ENCODE measurements at places on chromosomes 5 and 9.

GRCh38 chr5:129945028-129945427 is 40.8 kb downstream of the CHSY3 start:
- no peak for DNase-seq

GRCh38 chr5:132526290-132526973 is 16.9 kb downstream of the IL5 start:
- peak; percentile 42 for DNase-seq

- no peak for DNase-seq
Measured at GRCh38 chr5:176778921-176779465, 31.4 kb upstream of the UNC5A start.

- no peak for DNase-seq
Measured at GRCh38 chr5:142727735-142728047, 41.8 kb upstream of the FGF1 start.

DNA sequence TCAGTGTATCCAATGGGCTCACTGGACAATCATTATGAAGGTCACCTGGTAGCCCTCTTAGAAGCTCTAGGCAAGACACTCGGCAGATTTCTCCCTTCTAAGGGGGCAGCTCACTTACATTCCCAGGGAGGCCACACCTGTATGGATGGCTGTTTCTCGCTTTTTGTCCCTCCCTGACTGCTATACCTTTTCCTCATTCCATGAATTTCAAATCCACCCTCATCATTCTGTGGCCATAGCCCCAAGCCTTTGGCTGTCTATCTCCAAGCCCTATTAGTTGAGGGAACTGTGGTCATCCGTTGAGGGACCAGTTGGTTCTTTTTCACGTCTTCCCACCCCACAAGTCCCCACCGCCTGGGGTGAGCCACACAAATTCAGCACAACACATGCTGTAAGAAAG is 85.0 kb upstream of the RARS1 start:
- DNase-seq = no peak

- no peak for DNase-seq
Measured at GRCh38 chr5:135335031-135335828, 63.8 kb downstream of the MACROH2A1 start.

DNA sequence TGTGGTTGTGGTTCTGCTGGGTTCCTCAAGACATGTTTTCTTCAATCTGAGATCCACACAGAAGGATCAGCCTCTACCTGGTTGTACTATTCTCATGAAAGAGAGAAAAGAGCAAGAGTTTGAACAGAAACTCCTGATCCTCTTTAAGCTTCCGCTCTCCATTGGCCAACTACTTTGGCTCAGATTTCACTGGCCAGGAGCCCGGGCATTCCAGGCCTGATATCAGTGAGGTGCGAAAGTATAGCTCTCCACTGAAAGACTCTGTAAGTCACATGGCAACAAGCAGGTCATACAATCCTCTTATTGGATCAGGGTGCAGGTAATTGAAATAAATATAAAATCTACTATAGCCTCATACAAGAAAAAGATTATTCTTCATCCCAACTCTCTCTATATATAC is 920.5 kb downstream of the TLE4 start:
- DNase-seq = no peak

- DNase-seq = no peak
Measured at GRCh38 chr9:134937566-134938345, 20.0 kb upstream of the FCN1 start.

GRCh38 chr5:64285188-64286130 is 119.8 kb downstream of the RNF180 start:
- no peak for DNase-seq

DNA sequence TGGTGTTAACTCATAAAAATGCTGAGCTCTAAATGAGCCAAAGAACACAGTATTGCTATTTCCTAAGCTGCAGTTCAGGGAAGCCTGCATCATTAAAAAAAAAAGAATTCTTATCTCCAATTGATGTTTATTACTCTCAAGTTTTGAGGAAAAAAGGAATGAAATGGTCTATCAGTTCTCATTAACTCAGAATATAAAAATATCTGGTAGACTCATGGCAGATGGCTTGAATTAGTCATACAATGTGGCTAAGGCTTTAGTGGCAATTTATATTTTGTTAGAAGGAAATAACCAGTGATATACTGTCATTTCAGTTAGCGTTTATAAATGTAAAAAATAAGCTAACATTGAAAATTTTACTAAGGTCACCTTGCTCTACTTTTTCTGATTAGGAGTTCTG is 1403.4 kb upstream of the C9orf72 start:
- DNase-seq = no peak

DNA sequence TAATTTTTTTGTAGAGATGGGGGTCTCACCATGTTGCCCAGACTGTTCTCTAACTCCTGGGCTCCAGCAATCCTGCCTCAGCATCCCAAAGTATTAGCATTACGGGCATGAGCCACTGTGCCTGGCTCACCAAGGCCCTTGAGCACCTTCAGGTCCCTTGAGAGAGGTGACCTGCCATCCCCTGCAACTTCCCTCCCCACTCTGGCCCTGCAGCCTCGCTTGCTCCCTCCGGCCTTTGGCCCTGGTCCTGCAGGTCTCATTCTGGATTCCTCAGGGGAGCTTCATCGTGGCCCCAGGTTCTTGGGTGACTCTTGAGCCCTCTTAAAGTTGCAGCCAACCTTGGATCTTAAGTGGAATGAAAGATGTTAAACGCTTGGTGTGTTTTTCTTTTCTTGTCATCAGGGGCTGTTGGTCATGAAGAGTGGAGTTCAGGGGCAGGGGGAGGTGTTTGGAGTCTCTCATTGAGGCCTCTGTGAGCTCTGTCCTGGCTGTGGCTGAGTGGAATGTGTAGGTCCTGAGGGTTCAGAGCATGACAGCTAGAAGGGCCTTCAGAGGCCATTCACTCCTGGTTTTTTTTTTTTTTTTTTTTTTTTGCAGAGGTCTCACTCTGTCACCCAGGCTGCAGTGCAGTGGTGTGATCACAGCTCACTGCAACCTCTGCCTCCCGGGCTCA is 33.0 kb downstream of the PPARGC1B start:
- DNase-seq = no peak

GRCh38 chr9:38423973-38424843 is at the start of gene IGFBPL1:
IGFBPL1 (minus strand) TSS chr9:38424454; CDS start chr9:38424424, 30 bp downstream.
- DNase-seq = no peak

GRCh38 chr9:136578626-136578914 is 32.7 kb upstream of the NOTCH1 start:
- DNase-seq = no peak

DNA sequence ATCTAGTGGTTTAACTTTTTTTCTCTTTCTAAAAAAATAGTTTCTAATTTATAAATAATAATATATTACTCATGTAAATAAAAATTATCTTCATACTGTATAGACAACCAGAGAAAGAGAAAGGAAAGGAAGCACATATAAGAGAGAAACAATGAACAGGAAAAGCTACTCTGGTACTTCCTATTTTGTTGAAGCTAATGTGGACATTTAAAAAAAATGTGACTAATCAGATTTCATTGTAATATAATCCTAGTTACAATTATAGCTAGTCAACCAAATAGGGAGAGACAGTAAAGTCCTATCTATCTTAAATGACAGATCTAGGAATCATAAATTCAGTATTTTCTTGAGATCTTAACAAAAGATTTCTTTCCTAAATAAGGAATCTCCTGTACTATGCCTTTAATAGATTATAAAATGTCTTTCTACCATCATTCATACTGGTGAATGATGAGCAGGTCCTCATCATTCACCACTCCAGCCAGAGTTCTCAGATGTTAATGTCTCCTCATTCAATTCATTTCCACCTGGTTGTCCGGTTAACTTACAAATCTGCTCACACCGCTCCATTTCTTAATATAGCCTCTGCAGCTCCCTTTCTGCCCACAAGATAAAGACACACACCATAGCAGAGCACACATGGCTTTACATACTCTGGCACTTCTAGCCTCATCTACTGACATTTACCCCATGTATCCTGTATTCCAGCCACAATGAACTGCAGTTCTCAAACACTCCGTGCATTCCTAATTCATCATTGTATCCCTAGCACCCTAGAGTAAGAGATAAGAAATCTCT is 30.9 kb downstream of the ZFR start:
- no peak for DNase-seq

DNA sequence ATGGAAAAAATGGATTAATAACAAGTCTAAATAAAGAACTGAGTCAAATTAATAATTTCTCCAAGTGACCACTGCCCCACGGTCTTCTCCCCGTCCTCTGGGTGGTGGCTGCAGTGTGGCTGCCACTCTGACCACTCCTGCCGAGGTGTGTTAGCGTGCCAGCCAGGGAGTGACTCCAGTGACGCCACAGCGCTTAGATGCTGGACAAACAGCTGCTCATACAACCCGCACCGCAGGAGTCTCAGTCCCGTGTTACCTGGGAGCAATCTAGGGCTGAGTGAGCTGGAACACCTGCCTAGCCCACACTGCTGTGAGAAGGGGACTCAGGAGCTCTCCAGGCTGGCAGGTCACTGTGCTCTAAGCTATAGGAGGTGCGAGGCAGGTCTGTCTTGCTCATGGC is 10.2 kb downstream of the MAPK9 start:
- DNase-seq = no peak

GRCh38 chr9:113796646-113797426 is 79.3 kb upstream of the ZNF618 start:
- DNase-seq = no peak

- DNase-seq = no peak
Measured at GRCh38 chr5:163947848-163948666, 442.6 kb downstream of the MAT2B start.

DNA sequence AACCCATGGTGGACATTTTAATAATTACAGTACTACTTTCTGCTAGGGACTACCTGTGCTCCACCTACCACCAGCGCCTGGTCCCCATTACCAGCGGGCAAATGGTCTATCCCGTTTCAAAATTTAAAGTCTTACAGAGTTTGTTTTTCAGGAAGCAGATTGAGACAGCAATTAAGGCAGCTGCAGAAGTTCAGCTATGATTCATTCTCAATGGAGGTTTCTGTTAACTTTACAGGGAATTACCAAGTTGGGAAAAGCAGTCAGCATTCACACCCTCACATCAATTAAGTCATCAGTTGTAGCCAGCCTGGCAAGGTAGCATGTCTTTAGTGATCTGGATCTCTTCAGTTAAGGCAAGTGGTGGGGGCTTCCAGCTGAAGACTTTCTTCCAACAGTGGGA is 410.6 kb upstream of the DAB2 start:
- DNase-seq = no peak

GRCh38 chr9:115765060-115765459 is 388.5 kb upstream of the PAPPA start:
- DNase-seq = no peak

DNA sequence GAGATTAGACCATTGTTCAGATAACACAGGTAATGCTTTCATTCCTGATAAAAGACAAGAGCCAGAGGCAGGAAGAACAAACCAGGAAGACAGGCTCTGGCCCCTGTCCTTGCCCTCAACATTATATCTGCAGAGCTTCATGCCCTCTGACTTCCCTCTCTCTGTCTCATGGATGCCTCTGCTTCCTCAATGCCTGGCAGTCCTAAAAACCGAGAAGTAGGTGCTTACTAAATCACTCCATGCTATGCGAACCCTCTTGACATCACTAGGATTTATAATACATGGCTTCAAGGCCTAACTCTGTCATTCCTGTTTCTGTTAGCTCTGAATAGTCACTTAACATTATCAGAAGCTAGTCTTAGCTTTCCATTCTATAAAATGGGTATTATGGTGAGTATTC is 117.8 kb downstream of the TLR4 start:
- no peak for DNase-seq

- DNase-seq = peak; percentile 5
Measured at GRCh38 chr5:135426102-135427082, 20.8 kb downstream of the DCANP1 start.

DNA sequence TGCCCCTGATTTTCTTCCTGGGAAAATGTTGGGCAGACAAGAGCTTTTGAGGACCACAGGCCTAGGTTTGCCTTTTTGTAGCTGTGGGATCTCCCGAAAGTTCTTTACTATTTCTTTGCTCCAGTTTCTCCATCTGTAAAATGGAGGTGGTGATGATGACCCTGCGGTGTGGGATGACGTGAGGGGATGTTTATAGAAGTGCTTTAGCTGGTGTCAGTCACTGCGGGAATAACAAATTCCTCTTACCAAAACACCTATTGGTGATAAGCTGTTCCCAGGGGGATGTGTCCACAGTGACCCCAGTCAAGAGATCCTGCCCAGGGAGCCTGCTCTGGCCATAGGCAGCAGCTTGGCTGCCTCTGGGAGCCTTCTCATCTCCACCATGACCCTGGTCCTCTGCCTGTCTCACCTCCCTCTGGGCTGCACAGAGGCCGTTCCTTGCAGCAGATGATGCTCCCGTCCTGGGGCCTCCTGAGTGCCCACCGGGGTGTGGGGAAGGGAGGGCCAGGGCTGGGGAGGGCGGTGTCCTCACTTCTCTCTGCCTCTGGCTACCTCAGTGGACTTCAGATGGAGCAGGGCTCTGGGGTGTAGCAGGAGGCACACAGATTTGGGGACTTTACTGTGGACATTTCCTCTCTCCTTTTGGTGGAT is 77.2 kb downstream of the COL15A1 start:
- no peak for DNase-seq

DNA sequence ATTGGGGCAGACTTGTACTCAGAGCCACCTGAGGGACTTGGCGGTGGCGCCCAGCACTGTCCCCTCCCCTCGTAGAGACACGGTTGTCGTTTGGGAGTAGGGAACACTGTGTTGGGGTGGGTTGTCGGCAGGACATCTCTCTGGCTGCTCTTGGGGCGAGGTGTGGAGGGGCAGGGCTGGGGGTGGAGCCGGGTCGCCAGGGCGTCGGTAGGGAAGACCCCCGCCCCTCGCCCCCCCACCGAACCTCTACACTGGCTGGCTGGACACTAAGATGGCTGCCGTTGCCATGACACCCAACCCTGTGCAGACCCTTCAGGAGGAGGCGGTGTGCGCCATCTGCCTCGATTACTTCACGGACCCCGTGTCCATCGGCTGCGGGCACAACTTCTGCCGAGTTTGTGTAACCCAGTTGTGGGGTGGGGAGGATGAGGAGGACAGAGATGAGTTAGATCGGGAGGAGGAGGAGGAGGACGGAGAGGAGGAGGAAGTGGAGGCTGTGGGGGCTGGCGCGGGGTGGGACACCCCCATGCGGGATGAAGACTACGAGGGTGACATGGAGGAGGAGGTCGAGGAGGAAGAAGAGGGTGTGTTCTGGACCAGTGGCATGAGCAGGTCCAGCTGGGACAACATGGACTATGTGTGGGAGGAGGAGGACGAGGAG is 778 bp downstream of the TRIM41 start:
- peak; percentile 54 for DNase-seq

- no peak for DNase-seq
Measured at GRCh38 chr5:16922430-16922829, 13.7 kb downstream of the MYO10 start.

- DNase-seq = peak; percentile 86
Measured at GRCh38 chr9:127224883-127225739, 39.5 kb upstream of the GARNL3 start.

DNA sequence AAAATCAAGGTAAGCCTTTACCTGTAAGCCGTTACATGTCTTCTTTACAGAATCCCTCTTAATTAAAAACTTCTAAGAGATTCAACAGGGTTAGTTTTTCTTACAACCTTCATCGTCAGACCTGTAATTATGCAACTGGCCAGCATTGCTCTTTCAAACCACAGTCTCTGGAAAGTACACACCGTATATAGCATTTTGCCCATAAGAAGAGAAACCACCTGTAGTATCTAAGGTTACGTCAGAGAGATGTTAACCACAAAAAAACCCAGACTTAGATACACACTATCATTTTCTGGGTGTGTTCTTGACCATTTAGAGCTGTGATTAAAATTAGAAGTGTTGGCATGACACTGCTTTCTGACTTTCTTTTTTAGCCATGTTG is 140.0 kb downstream of the MUSK start:
- no peak for DNase-seq

All from central memory CD4-positive, alpha-beta T cell (primary cell).